ENCODE measurements at places on chromosomes 7 and 10.

DNA sequence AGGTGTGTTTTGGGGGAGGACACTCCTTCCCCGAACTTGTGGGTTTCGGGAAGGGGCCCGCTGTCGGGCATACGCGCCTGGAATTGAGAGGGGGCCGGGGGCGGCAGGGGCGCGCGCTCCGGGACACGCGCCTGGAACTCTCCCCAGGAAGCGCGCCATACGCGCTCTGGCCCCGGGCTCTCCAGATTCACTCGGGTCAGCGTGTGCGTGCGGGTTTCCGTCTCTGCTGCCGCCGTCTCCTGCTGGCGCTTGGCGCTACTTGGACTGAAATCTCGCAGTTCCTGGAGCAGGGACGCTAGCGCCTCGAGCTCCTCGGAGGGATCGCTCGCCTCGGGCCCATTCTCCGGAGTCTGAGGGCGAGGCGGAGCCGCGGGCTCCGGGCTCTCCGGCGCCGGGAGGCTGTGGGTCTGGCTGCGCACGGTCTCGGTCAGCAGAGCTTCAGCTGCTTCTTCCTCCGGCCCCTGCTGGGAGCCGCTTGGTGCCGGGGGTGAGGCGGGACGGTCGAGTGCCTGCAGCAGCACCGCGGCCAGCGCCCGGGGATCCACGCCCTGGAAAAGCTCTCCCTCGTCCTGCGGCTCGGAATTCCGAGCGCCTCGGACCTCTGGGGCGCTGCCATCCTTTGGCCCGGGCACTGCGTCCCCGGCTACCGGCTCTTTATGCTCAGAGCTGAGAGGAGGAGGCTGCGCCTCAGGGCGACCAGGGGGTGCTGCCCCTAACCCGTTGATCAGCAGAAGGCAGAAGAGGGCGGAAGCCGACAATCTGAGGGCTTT is 1.1 kb downstream of the VGF start:
- peak; percentile 51 for DNase-seq

- DNase-seq, result peak; percentile 84
These were observed 55.3 kb downstream of the TBATA start for GRCh38 chr10:70729763-70730357.

DNA sequence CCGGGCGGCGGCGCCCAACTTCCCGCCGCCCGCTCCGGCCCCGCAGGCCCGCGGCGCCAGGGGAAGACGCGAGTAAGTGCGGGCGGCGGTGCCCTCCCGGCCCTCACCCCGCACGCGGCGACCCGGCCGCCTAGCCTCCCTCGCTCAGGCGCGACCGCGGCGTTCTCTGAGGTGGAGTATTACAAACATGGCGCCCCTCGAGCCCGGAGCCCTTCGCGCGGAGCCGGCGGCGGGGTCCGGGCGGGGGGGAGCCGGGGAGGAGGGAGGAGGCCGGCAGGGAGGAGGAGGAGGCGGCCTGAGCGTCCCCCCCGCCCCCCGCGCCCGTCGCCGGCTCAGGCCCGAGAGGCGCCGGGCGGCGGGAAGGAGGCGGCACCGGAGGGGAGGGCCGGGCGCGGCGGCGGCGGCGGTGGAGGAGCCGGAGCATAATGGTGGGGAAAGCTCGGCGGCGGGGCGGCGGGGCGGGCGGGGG is at the start of gene ZMYND11:
Gene ZMYND11, plus strand, starts transcription at position 324 of the 469 bp plus-strand sequence. CDS start 44,558 bp downstream, outside the sequence.
- DNase-seq, result peak; percentile 48

DNA sequence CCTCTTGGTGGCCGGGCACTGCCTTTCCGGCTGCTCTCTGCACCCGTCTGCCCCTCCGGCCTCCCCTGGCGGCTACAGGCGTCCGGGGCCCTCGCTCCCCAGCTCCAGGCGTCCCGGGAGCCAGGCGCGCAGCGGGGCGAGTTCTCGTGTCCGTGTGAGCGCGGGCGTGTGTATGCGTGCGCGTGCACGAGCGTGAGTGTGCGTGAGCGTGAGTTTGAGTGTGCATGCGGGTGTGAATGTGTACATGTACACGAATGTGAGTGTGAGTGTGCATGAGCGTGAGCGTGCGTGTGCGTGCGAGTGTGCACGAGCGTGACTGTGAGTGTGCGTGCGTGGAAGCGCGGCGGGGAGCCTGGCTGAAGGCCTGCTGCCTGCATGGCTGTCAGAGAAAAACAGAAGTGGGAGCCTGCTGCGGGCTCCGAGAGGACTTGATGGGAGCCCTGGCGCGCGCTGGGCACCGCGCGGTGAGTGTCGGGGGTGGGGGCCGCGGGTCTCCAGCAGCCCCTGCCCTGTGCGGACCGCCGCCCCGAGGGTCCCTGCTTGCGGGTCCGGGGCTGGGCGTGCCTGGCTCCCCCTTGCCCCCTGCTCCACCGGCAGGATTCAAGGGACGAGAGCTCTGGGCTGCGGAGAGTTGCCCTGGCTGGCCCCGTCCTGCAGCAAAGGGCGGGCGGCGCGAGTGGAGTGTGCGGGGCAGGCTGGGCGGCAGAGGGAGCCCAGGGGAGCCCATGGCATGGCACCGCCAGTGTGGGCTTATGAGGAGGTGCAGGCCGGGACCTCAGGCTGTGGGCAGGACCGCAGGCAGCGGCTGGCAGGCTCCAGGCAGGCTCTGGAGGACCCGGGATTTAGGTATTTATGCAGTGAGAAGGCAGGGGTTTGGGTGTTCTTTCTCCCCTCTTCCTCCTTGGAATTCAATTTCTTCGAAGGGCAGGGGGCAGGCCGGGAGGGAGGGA is 75.8 kb upstream of the EN2 start:
- no peak for DNase-seq

DNA sequence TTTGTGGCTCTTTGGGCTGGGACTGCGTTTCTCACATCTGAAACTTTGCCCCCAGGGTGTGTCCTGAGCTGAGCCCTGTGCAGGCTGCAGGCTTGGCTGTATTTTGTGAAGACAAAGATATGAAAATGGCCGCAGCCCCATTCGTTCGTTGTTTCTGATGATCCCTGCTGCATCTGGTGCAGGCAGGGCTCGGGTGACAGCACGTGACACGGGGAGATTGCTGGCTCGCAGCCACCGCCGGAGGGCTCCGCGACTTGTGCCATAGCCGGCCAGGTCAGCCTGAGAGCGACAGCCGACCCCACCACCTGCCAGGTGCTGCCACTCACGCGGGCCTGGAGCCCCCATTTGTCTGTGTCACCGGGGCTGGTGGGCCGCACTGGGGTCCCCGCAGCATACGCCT is 81.3 kb downstream of the ZRANB1 start:
- peak; percentile 54 for DNase-seq

DNA sequence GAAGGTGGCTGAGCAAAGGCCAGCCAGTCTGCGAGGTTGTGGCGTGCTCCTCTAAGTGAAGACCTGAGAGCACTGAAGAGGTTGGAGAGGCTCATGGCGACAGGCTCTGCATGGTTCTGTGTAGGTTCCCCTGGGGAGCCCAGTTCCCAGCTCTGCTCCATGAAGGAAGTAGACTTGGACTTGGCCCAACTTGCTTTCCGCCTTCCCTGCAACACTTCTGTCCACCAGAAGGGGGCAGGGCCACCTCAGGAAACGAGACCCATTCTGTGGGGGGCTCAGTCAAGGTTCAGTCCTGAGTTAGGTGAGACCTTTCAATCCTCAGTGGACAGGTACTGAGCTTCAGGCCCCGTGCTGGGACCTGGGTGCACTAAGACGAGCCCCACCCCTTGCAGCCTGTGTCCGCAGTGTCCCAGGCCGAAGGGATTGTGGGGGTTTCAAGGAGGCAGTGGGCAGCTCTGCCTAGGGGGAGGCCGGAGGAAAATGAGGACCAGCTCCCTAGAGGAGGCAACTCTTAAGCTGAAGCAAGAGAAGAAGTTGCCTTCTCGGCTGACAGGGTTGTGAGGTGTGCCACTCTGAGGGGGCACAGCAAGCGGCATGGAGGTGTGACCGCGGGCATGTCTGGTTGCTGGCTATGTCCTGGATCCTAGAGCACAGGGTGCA is 15.0 kb upstream of the PCBD1 start:
- peak; percentile 31 for DNase-seq

DNA sequence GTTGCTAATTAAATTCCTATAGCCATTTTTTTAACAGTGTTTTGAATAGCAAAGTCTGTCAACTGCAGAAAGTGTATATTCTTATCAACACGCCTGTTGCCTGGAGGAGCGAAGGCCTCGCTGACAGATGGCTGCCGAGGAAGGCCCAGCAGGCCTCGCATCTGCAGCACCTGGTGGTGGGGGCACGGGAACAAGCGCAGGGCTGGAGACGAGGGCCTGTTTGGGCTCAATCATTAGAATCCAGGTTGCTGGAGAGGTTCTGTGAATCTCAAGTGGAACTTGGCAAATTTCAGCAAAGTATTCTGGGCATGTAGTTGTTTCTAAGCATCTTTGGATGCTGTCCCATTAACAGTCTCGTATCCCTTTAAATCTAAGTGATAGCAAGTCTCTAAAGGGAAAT is 66.1 kb upstream of the FAM204A start:
- no peak for DNase-seq

GRCh38 chr7:101790566-101791293 is 26.7 kb upstream of the CUX1 start:
- DNase-seq, result no peak

Measured in NCI-H2081 (cell line).